Daoy (cell line): ENCODE measurements at places on chromosomes 16 and 17. TPM values are rescaled to one million over a fixed set of nuclear protein-coding genes. Genes with fewer than 3 reads are reported as not detected.

The CCL4L2 gene
- total RNA-seq: 0.63 and 2.9 TPM in 2 replicates

The TSPOAP1 gene
- under 0.01 and 0.33 TPM in 2 replicates for total RNA-seq

The CDH11 gene
- total RNA-seq: 46.9 and 74.5 TPM in 2 replicates

The MPP2 gene
- 1.1 and 1.3 TPM in 2 replicates for total RNA-seq

The CORO6 gene
- 0.51 TPM in 1 of 2 replicates, not detected in the other for total RNA-seq

The EEF2KMT gene
- total RNA-seq: 14.1 and 16.7 TPM in 2 replicates

- peak; percentile 82 for DNase-seq
Observed at GRCh38 chr16:3256866-3257465, 533 bp upstream of the MEFV start.

DNA sequence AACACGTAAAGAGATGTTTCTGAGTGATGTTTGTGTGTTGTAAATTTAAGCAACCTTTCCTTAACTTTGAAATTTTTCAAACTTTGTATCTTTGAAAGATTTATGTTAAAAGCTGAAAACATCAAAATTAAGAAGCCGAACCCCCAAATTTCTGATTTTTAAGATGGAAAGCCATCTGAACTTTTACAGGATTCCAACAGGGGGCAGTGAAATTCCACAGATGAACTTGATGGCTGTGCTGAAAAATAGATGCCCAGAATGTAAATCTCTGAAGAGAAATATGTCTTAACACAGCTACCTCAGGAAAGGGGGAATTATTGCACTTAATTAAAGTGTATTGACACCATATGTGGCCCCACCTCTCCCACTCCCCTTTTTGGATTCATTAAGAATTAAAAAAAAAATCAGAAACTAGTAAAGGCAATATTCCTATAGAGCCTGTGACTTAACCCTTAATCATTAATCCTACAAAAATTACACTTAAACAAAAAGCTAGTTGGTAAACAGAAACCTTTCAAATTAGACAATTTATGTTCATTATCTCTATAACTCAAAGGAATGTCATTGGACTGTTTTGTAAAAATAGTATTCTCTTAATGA lies 597.9 kb downstream of the KCNJ2 start:
- peak; percentile 14 for DNase-seq

GRCh38 chr17:62043140-62043539 lies 21.9 kb downstream of the MED13 start:
- DNase-seq: no peak

DNA sequence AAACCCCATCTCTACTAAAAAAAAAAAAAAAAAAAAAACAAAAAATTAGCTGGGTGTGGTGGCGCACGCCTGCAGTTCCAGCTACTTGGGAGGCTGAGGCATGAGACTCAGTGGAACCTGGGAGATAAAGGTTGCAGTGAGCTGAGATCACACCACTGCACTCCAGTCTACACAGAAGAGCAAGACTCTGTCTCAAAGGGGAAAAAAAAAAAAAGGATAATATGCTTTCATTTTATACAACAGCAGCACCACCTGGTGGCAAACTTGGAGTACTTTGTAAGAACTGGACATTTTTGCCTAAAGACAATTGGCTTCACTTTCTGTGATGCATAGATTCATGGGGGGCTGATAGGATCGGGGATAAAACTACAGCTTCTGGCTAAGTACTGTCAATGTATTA lies 8.5 kb downstream of the CHTF8 start:
- DNase-seq: peak; percentile 56
